Heart left ventricle (tissue), 16 donors: ENCODE measurements at places on chromosomes 1 and 21. TPM values are rescaled to one million over a fixed set of nuclear protein-coding genes. Genes with fewer than 3 reads are reported as not detected.

The ANKRD35 gene
- polyA plus RNA-seq = 0.50 TPM

The RAB3B gene
- polyA plus RNA-seq = not detected

The NPPB gene
- polyA plus RNA-seq = 197 TPM

The SLAMF9 gene
- 0.24 TPM for polyA plus RNA-seq

The TIAM1 gene
- 0.97 TPM for polyA plus RNA-seq

DNA sequence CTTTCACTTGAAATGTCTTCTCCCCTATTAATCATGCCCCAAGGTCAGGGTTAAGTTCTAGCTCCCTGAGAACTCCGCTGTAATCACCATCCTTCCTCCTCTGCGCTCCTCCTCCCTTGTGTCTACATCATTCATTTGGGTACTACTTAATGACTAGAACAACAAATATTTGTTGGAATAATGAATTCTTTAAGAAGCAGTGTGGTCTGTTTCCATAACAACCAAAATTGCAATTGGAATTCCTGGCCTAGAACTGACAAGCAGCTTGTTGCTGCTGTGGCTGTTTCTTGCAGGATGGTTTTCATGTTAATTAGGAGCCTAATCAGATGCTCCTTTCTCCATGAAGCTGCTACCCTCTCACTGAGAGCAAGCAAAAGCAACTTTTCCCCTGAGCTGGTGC is 192.5 kb downstream of the ZZZ3 start:
- no peak for DNase-seq

- no peak for DNase-seq
Observed at GRCh38 chr1:93499075-93499474, 51.2 kb downstream of the FNBP1L start.

DNA sequence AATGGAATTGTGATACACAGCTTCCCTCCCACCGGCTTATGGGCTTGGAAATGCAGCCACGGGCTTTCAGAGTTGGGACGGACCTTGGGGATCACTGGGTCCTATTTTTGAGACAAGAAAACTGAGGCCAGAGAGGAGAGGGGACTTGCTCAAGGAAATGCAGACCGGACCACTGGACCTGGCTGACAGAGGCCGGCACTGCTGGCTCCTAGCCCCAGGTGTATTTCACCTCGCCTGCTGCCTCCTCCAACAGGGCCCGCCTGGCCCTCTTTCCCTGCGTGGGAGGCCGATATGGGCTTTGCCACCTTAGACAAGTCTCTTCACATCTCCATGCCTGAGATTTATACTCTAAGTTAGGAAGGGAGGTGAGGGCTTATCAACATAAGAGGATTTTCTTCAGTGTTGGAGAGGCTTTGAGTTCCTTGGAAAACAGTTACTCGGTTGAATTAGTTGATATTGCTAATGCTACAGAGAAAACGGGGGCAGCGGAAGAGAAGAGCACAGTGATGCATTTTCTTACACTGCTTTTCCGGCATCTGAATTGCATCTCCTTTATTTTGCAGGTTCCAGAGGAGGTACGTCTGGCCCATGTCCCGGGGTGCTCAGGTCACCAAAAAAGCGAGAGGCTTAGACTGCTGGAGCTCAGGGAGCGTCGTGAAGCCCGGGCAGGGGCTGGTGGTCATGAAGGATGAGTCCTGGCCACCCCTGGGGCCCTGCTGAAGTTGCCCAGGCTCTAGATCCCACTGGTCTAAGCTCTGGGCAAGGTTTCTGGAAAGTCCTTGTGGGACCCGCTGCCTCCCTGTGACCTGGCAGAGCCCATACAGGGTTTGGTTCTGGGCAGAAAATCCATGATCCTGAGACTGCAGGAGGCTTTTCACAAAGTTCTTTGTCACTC is 44.7 kb downstream of the CAPN2 start:
- no peak for DNase-seq

GRCh38 chr1:221203224-221204054 is 324.2 kb downstream of the HLX start:
- DNase-seq = peak; percentile 86
